ENCODE measurements at places on chromosomes 3 and 15.

DNA sequence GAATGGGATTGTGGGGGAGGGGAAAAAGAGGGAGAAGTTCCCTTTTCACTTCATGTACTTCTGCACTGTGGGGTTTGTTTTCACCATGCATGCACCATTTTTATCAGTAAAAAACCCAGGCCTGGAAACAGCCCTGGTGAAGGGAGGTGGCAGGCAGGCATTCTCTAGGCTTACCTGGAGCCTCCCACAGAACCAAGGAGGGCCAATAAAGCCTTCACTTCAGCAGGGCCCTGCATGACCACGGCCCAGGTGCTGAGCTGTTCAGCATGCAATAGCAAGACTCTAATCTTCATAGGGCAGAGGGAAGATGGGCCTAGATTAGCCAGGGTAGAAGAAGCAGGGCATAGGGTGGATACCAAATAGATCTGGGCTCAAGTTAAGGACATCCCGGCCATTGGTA lies 49.6 kb downstream of the SCN5A start:
- DNase-seq, result no peak

GRCh38 chr15:76983590-76984375 lies 11.1 kb upstream of the PSTPIP1 start:
- DNase-seq, result no peak

GRCh38 chr3:63588895-63589294 lies 63.6 kb upstream of the SNTN start:
- DNase-seq, result no peak

- DNase-seq, result no peak
Observed at GRCh38 chr15:28219116-28219515, 102.9 kb downstream of the HERC2 start.

GRCh38 chr15:83504365-83504764 lies 57.2 kb downstream of the SH3GL3 start:
- no peak for DNase-seq

DNA sequence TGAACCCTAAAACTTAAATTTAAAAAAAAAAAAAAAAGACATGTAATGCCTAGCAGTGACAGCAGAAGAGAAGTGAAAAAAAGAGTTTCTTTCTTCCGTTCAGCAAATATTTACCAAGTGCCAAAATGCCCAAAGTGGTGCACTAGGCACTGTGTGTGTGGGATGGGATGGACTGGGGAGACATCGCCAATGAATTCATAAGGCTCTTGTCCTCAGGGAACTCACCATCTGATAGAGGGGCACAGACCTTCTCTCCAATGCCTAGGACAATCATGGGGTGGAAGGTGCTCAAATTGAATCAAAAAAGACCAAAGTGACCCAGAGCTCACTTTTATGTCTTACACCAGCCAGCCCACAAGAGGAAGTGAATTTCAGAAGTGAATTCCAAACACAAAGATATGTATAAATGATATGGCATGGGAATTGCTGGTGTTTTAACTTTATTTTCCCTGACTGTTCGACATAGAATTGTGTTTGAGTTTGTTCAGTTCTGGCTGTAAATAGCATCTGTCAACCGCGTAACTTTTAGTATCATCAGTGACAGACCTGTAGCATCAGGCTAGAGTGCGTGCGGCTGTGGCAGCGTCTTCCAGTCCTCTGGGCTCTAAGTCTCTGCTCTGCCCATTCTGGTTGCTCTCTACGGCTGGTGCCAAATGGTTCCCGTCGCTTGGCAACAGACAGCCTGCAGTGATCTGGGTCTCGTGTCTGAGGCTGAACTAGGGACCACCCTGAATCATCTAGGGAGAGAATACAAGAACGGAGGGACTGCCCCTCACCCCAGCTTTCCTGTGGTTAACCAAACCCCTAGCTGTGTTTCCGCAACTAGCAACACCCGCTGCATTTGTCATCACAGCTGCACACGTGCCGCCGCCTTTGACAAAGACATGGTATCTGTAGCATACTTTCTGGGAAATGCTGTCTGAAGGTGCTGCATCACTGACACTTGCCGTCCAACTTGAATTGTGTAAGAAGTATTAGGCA lies 154.0 kb upstream of the THBS1 start:
- DNase-seq, result peak; percentile 63

GRCh38 chr3:158313338-158313927 lies 203.5 kb downstream of the RSRC1 start:
- DNase-seq, result no peak

- DNase-seq, result no peak
Observed at GRCh38 chr3:16885593-16886302, 993 bp downstream of the PLCL2 start.

DNA sequence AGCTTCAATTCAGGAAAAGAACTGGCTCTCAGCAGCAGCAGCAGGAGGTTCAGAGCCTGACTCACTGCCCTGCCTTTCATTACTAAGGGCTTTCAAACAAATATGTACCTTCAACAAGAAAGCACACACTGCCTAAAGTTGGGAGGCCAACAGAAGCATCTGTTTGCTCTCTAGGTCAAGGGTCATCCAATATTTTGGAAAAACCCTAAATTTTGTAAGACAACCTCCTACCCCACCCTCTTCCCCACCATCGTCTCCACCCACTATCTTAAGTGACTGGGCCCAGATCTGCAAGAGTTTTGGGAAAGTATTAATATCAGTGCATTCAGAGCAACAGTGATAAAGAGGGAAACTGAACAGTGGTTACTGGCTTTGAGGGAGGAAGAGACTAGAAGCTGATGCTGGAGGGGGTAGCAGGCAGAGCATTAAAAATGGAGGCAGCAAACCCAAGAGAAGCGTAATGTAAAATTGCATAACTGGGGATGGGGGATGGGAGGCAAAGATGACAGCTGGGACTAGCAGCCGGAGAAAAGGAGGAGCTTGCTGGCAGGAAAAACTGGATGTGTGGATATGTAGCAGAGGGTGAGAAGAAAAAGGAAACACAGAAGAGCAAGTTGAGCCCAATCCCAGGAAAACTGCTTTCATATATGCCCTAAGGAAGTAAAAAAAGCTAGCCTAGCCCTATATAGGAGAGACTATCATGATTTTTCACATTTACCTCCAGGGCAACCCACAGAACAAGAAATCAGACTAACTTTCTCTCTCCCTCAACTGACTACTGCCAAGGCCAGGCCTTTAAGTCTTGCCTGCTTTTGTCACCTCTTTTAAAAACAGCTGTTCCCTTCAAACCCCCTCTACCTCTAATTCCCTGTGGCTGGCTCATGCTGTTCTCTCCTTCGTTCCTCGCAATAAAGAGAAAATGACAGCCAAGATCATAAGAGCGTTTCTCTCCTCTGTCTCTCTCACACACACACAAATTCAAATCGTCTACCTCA lies 31.4 kb downstream of the NPTN start:
- DNase-seq, result peak; percentile 56

DNA sequence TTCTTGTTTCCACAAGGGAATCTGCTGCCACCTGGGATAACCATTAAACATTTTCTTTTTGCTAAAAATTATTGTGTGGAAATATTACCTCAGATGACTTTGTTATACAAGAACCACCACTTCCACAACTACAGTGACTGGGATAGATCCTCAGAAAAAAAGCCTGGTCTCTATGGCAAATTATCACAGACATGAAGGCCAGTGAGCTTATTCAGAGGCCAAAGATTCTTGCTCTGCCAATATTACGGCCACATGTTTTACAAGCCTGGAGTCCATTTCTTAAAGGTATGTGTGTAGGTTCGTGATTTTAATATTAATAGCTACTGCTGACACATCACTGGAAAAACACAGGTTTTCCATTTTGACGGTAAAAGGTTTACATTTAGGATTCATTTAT lies 73.8 kb downstream of the MYO1E start:
- no peak for DNase-seq

GRCh38 chr3:107307205-107307604 lies 70.0 kb upstream of the CCDC54 start:
- DNase-seq, result no peak

GRCh38 chr3:171258316-171258715 lies 201.9 kb downstream of the TNIK start:
- no peak for DNase-seq

DNA sequence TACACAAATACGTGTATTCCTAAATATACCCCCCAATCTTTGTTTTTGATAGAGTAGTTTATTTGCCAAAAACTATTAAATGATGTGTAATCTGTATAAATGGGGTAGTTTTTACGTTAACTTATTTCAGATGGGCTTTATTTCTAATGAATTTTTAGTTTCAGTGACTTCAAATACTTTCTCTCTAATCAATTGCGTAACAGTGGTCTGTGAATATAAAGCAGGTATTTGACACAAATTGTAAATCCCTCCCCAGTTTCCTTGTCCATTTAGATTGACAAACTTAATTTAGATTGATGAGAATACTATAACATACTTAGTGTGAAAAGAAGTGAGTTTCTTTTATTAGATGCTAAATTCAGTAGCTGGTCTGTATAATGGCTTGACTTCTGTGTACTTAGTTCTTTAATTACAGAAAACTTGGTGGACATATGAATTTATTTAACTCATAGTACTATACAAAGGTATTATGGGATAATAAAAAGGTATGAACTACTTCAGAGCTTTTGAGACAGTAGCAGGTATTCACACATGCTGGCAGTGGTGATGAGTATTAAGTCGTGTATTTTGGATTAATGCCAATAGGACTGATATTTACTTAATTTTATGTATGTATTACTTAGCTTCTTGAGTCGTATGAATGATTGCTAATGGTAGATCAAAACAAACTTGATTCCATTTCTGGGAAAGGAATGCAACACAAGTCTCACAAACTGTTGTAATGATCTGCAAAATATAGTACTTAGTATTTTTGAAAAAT lies 81.6 kb downstream of the STT3B start:
- no peak for DNase-seq

- no peak for DNase-seq
Observed at GRCh38 chr3:28286595-28286994, 45.2 kb downstream of the CMC1 start.

GRCh38 chr3:94004301-94004910 lies 24.0 kb downstream of the STX19 start:
- DNase-seq, result no peak

GRCh38 chr15:90561344-90562244 lies 31.9 kb downstream of the CRTC3 start:
- no peak for DNase-seq

GRCh38 chr15:46413799-46414198 lies 779.0 kb downstream of the SQOR start:
- no peak for DNase-seq

DNA sequence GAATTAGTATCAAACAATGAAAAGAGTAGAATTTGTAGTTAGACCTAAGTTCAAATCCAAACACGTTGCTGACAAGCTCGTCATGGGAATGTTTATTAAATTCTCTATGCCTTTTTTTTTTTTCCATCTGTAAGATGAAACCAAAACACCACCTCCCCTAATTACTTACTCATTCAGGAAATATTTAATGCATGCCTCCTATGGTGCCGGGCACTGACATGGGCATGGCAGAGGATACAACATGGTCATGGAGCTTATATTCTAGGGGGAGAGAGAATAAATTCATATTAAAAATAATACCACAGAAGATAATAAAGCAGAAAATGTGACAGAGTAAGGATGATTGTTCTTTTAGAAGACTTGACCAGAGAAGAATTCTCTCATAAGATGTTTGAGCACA lies 215.8 kb downstream of the RYR3 start:
- no peak for DNase-seq

DNA sequence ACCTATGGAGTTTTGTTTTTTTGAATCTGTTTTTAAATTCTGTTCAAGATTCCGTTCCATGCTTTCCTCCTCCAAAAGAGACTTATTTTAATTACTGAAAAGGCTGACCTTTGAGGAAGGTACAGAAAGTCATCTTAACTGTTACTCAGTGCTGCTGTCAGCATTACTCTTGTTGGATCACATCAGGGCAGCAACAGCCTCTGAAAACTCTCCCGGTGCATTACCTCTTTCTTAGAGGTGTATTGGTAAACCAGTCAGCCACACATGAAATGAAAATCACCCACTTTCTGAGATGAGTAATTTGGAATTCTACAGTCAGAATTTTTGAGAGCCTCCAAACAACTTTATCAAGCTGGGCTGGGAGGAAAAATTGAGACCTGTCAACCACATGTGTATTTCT lies 88.5 kb upstream of the LIMD1 start:
- DNase-seq, result no peak

DNA sequence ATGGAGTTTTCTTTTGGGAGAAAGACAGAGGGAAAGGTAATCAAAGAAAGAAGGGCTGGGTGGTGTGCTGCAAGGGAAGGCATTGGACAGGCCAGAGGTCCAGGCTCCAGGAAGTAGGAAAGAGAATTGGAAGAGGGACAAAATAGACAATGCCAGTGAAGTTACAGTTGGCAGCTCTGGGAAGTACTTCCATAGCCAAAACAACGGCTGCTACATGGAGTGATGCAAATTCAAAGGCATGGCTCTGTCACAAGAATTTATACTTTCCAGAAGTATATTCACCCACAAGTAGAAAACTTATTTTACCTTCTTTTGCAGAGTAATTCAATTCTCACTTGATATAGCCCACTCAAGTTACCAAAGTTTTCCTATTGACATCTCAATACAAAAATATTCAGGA lies 191.5 kb downstream of the TNIK start:
- DNase-seq, result no peak

DNA sequence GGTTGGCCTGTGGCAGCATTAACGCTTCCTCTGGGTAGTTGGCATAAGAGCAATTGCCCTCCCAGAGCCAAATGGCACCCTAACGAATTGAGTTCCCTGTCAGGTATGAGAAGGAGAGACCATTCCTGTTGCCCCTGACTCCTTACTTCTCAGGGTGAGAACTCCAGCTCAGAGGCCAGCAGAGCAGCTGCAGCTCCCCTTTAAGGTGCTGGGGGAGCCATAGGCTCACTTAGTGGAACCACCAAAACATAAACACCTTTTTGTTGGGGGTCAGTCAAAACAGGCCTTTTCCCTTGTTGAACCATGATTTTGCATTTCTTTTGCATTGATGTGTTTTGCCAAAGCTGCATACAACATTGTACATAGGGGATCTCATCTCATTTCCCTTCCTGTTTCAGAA lies 28.1 kb upstream of the LHFPL4 start:
- DNase-seq, result no peak

GRCh38 chr3:66253790-66254620 lies 33.2 kb downstream of the SLC25A26 start:
- no peak for DNase-seq
